Stimulated activated CD8-positive, alpha-beta memory T cell treated with anti-CD3 and anti-CD28 coated beads, Interleukin-4, amount 100 ng/mL, for 4 hours (primary cell): ENCODE measurements at places on chromosomes 7 and 10.

GRCh38 chr10:53361281-53361680 is 588.7 kb upstream of the MBL2 start:
- no peak for DNase-seq

- no peak for DNase-seq
These were observed 384.1 kb downstream of the NXPH1 start for GRCh38 chr7:8817448-8818036.

DNA sequence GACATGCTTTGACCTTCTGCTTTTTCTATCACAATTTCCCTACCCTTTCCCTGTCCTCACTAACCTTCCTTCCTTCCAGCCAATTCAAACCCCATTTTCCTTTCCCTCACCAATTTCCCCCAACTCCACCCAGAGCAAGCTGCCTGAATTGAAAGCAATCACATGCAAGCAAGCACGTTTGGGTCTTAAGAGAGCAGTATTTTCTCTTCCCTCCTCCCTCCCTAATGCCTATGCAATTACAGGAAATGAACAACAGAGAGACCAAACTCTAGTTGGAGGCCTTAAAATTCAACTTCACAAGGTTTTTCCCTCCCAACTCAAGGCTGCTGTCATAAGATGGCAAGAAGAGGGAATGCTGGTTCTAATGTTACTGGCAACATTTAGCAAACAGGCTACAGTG is 117.2 kb downstream of the MYOF start:
- no peak for DNase-seq

GRCh38 chr10:42971251-42971599 is 105.6 kb upstream of the RET start:
- DNase-seq, result no peak
